ENCODE measurements at places on chromosomes 2 and 18.

DNA sequence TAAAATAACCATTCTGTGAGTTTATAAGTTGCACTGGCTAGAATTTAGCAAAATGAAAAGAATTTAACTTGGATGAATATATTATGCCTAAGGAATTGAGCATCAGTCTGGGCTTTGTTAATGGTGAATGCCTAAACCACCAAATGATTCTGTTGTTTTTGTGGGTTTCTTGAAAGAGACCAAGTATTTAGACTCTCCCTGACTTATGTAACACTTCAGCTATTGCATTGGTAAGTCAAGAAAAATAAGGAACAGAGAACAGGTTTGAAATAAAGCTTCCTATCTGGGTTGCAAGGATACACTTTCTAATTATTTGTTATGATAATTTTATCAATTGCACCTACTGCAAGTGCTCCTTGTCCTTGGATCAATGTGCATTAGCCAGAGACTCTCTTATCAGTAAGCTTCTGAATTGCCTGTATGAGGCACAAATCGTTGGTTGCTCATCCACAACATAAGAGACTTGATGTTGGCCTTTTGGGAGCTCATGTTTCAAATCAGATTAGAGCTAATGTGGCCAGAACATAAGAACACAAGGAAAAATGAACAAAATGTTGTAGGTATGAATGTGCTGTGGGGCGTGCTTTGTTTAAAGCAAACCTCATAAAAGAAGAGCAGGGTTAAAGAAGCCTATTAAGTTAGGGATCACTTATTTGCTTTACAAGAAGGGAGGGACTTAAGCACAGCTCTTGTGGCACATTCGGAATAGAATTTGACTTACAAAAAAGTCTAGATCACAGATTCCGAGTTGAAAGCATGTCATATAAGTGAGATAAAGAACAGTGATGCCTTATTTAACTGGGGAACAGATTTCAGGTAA is 37.2 kb downstream of the PRKCE start:
- DNase-seq = no peak

GRCh38 chr2:64644458-64645382 is 9.0 kb downstream of the SERTAD2 start:
- DNase-seq = peak; percentile 72

DNA sequence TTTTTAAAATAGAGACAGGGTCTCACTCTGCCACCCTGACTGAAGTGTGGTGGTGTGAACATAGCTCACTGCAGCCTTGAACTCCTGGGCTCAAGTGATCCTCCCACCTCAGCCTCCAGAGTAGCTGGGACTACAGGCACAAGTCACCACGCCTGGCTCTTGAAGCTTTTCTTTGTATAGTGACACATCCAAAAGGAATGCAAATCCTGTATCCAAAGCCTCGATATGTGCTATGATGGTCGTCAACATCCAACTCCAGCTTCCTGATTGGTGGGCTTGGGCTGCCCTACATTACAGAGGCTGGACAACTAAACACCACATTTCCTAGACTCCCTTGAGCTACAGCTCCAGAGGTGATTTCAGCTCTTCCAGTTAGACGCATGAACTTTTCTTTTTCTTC is 101.7 kb upstream of the PGAP1 start:
- DNase-seq = peak; percentile 84

GRCh38 chr2:239300242-239300641 is 100.6 kb downstream of the HDAC4 start:
- no peak for DNase-seq

- no peak for DNase-seq
Measured at GRCh38 chr2:242051463-242051862, 181.9 kb downstream of the RTP5 start.

DNA sequence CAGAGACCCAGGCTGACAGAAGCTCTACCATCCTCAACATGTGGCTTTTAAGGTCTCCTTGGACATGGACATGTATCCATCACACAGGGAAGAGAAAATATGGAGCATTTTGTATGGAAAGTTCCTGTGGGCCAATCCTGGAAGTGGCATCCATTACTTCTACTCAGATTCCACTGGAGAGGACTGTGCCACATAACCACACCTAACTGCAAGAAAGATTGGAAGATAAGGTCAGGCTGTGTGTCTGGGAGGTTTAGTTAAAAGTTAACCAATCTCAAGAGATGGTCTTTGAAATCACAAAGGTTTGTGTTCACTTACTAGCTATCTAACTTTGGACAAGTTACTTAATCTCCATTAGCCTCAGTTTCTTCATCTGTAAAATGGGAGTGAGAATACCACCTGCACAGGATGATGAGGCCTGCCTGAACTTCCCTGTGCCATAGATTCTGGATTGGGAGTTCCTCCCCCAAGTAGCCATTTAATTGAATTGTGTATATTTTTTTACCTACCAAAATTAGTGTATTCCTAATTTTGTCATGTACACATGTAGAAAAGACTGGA is 3.9 kb upstream of the ABCB11 start:
- no peak for DNase-seq

DNA sequence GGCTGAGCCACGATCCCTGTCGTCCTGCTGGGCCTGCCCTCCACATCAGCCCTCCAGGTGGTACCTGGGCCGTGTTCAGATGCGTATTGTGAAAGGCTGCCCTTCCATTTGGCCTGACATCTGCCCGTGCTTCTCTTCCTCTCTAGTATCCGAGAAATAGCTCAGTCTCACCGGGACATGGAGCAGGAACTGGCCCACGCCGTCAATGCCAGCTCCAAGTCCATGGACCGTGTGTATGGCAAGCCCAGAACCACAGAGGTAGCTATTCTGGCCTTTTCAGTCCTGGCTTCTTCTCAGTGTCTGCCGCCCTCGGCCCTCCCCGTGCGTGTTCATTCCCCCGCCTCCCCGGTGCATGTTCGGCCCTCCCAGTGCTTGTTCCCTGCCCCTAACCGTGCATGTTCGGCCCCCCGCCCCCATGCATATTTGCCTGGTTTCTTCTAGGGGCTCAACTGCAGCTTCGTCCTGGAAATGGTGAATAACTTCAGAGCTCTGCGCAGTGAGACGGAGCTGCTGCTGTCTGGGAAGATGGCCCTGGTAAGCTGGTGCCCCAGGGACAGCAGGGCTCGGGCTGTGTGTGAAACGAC is 104.3 kb downstream of the USP40 start:
- DNase-seq = no peak

GRCh38 chr2:47735136-47735869 is 47.6 kb upstream of the MSH6 start:
- no peak for DNase-seq

- DNase-seq = no peak
Measured at GRCh38 chr2:47690132-47690531, 92.8 kb upstream of the MSH6 start.

DNA sequence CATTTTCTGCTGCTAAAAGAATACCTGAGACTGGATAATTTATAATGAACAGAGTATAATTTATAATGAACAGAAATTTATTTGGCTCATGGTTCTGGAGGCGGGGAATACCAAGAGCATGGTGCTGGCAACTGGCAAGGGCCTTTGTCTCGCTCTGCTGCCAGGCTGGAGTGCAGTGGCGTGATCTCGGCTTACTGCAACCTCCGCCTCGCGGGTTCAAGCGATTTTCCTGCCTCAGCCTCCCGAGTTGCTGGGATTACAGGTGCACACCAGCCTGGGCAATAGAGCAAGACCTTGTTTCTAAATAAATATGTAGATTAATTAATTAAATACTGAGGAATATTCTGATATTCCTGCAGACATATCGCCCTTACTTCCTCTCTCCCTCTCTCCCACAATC is 1610.8 kb downstream of the SUCLG1 start:
- no peak for DNase-seq

DNA sequence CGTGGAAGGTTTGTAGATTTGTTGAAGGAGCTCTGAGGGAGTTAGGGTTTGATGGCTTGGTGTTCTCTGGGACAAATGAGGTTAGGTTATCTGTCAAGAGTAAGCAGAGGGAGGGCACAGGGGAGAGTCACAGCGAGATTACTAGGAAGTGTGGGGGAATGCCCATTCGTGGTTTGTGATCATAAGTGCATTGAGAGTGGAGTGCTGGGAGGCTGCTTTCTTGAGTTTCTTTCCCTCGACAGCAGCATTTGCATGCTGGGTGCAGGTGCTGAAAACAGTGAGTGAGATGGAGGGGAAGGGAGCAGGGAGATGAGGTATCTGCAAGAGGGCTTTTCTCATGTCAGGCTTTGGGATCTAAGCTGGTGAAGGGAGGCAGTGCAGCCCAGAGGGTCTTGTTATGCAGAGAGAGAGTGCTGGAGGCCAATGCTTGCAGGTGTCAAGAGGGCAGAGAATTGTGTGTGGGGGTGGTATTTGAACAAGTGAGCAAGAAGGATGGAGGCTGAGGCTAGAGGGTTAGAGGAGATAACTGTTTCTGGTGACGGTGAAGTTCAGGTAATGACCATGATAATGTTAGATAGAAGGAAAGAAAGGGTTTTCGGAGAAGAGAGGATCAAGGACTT is 8.8 kb downstream of the RALB start:
- no peak for DNase-seq

- DNase-seq = no peak
Measured at GRCh38 chr2:120255986-120256650, 3.5 kb downstream of the RALB start.

- DNase-seq = no peak
Measured at GRCh38 chr2:203820969-203821368, 46.6 kb upstream of the CTLA4 start.

DNA sequence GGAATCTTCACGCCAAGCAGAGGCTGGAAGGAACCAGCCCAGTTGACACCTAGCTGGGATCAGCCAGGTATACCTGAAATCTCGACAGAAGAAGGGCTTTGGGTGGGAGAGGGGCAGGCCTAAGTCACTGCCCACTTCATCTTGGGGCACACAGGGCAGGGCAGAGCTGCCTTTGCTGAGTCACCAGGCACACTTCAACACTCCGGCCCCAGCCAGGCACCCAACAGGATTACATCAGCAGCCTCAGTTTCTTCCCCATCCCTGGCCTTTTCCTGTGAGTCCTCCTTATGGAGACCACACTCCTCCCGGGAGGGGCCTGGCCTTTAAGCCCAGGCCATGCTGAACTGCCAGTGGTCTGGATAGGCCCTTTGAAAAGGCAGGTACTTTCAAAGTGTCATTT is 201.7 kb upstream of the HS6ST1 start:
- DNase-seq = peak; percentile 37

DNA sequence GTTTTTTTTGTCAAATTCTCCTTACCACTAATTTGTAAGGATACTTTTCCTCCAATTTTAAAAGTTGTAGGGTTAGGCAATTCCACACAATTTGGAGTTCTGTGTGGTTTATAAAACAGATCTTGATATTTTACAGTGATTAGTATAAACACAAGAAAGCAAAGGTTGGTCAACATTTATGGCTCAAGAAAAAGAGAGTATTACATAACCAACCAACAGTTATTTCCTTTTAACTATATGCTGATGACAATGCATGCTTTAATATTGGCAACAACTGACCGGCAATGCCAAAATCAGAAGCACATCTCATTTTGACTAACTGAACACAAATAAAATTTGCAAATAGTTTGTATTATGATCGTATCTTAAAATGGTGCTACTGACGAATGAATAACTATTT is 137.2 kb downstream of the CDH2 start:
- no peak for DNase-seq

DNA sequence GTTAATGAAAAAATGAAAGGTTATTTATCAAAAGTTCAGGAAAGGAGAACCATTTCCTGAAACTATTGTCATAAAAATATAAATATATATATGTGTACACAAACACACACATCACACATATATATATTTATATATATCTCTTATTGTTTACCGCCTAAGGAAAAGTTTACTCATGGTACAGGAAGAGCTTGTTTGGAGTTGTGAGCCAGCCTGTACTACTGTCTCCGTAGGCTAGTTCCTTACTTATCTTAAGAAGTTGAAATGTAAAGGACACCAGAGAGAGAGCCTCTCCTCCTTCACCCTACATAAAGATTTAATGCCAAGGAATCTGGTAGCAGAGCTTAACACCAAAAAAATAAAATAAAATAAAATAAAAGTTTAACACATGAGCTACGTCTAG is 19.6 kb downstream of the DSC1 start:
- DNase-seq = no peak

DNA sequence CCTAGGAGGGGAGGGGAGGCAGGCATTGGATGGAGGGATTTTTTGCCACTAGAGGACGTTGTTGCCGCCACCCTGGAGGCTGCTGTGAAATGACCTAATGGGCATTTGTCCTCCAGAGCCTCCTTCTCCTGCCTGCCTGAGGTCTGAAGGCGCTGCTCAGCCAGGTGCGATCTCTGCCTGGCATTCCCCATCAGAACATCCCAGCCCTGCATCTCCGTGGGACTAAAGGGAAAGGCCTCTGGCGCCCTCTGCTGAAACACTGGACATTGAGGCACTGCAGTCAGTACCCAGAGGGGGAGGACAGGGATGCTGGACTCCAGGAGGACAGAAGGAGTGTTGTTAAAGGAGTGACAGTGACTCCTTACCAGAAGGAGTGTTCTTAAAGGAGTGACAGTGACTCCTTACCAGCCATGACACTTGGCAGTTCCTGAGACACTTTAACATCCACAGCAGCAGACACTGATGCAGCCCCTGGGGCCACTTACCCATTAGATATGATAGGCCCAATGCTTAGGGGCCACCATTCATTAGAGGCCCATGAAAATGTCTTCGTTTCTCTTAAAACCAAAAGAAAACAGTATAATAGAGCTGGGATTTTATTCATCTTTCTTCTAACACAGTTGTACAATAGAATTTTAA is 17.0 kb downstream of the THNSL2 start:
- DNase-seq = peak; percentile 75

DNA sequence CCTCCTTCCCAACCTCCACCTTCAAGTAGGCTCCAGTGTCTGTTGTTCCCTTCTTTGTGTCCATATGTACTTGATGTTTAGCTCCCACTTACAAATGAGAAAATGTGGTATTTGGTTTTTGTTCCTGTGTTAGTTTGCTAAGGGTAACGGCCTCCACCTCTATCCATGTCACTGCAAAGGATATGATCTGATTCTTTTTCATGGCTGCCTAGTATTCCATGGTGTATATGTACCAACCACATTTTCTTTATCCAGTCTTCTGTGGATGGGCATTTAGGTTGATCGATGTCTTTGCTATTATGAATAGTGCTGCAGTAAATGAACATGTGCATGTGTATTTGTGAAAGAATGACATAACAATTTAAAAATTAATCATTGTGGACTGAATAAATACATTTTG is 19.5 kb upstream of the TFPI start:
- DNase-seq = no peak

DNA sequence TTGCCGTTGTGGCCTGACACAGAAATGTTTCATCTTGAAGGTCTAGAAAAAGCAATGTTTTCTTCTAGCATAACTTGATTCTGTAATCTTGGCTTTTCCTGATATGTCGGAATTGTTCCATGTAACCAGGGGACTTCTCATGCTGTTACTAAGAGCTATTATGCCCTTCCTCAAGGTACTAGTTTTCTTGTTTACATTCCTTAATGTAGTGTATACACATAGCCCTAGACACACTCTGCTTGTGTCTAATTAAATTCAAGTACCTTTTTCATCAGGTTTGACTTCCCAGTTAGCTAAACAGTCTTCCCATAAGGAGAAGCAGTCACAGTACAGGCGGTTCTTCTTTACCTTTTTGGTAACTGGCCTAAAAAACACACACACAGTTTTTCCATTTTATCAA is 122.8 kb upstream of the MSH6 start:
- DNase-seq = no peak

- no peak for DNase-seq
Measured at GRCh38 chr2:225512876-225513540, 113.5 kb downstream of the NYAP2 start.

All from urothelium cell line (cell line).